ENCODE measurements at places on chromosomes 4 and X. TPM values are rescaled to one million over a fixed set of nuclear protein-coding genes. Genes with fewer than 3 reads are reported as not detected.

- DNase-seq = no peak
Observed at GRCh38 chr4:7040765-7041164, 2.4 kb upstream of the TADA2B start.

- no peak for DNase-seq
Observed at GRCh38 chr4:158884280-158884679, 115.5 kb downstream of the FNIP2 start.

- DNase-seq = no peak
Observed at GRCh38 chr4:11179796-11180195, 248.9 kb downstream of the HS3ST1 start.

DNA sequence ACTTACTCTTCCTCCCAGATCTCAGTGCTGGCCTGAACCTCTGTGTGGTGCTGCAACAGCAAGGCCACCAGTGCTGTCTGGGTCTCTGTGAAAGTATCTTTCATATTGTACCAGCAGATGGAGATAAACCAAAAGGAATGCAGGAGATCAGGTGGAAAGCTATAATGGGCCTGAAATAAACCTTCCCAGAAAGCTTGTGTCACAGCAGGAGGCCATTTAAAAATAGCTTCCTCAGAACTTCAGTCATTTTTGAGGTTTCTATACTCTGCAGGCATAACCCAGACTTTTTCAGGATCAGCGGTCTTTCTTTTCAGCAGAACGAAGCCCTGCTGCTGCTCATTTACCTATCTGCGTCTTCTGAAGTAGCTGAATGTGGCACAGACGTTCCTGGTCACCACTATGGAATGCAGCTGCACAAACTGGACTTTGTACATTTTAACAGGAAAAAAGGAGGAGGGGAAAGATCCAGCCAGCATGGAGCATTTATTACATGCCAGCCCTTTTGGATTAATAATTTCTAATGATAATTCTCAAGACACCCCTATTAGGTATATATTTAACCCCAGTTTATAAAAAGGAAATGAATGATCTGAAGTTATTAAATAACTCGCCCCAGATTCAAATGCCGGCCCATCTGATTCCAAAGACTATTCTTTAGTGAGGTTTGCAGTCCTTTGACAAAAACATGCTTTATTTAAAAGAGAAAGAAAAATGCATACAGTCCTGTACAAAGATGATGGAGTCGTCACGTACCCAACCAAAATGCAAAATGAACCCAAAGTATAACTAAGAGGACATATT, 119.7 kb downstream of the NFKB1 start:
- DNase-seq = peak; percentile 66

FGFBP1 gene
- not detected for total RNA-seq

MAGED1 gene
- total RNA-seq = 81.9 TPM

All from right cardiac atrium (tissue), 5 donors.